Subcutaneous preadipocyte (primary cell): ENCODE measurements at places on chromosomes 16 and 17. TPM values are rescaled to one million over a fixed set of nuclear protein-coding genes. Genes with fewer than 3 reads are reported as not detected.

Gene BCAR1
- 37.8 and 42.4 TPM in 2 replicates for total RNA-seq

Gene KRT20
- total RNA-seq = not detected in 2 replicates

Gene IL34
- 0.59 and 0.73 TPM in 2 replicates for total RNA-seq

Gene ZFP3
- total RNA-seq = 1.5 and 2.0 TPM in 2 replicates

Gene ASGR1
- under 0.01 and 0.39 TPM in 2 replicates for total RNA-seq

Gene ITGAX
- 1.8 and 4.1 TPM in 2 replicates for total RNA-seq

Gene SLFN14
- total RNA-seq = not detected in 2 replicates

Gene ARHGAP44
- 2.0 and 2.9 TPM in 2 replicates for total RNA-seq

Gene ABCA10
- total RNA-seq = 0.59 and 1.5 TPM in 2 replicates

Gene KRT40
- total RNA-seq = not detected in 2 replicates

Gene RSPRY1
- 41.2 and 57.3 TPM in 2 replicates for total RNA-seq

Gene ZNF597
- 1.4 and 1.5 TPM in 2 replicates for total RNA-seq

Gene STH
- not detected in 2 replicates for total RNA-seq

Gene TEKT1
- not detected in 2 replicates for total RNA-seq

Gene CCL16
- not detected in 2 replicates for total RNA-seq

Gene ELMO3
- total RNA-seq = 0.37 and 0.59 TPM in 2 replicates

Gene RCVRN
- under 0.01 TPM in 1 of 2 replicates, not detected in the other for total RNA-seq

Gene DDX52
- total RNA-seq = 17.3 and 27.2 TPM in 2 replicates

Gene APPBP2
- 26.8 and 32.8 TPM in 2 replicates for total RNA-seq

Gene SALL1
- 1.1 and 1.8 TPM in 2 replicates for total RNA-seq

Gene DNAI2
- not detected in 2 replicates for total RNA-seq
